ENCODE measurements at places on chromosomes 13 and 19.
A peak's percentile ranks its signal among the peaks of the same experiment; 100 is the strongest.

GRCh38 chr19:3586127-3586626, 899 bp downstream of the GIPC3 start:
- no peak for DNase-seq

DNA sequence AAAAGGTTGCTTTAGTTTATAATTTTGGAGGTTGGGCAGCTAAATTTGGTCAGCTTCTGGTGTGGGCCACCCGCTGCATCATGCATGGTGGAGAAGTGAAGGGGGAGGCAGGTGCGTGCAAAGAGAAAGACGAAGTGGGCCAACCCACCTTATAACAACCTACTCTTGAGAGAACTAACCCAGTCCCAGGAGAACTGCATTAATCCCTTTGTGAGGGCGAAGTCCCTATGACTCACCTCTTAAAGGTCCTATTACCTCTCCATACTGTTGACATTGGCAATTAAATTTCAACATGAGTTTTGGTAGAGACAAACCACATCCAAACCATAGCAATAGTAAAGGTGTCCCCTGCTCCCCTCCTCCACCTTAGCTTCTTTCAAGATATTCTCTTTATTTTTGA, 7.7 kb upstream of the FGF9 start:
- DNase-seq = no peak

DNA sequence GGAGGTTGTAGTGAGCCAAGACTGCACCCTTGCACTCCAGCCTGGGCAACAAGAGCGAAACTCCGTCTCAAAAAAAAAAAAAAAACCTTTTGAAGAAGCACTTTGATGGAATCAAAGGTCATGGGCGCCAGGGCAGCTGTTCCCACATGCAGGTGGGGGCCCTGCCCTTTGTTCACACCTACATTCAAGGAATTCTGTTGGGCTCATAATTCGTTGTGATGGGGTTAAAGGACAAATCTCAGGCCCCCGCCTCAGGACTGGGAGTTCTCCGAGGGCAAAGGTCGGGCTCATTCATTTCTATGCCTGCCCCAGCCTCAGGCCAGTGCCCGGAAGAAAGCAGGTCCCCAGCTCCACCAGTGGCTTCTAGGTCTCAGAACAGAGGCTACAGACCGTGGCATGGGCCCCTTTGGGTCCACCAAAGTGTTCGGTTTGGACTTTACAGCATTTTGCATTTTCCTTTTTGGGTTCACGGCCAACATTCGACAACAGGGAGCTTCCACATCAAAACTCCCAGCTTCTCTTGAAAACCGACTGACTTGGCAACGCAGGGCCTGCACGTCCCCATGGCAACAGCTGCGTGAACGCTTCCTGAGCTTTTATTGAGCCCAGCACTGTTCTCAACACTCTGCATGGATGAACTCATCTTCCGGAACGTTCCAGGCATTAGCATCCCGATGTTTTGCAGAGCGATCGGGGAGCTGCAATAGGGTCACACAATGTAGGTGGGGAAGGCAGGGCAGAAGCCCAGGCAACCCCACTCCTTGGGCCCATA, 10.1 kb upstream of the GTF2F1 start:
- peak; percentile 69 for DNase-seq

GRCh38 chr13:104593251-104593576, 1527.0 kb upstream of the SLC10A2 start:
- no peak for DNase-seq

- DNase-seq = no peak
Measured at GRCh38 chr13:90553159-90553558, 794.3 kb upstream of the MIR17HG start.

Measured in AG20443 (cell line).